H54 (cell line): ENCODE measurements at places on chromosomes 4 and X.

DNA sequence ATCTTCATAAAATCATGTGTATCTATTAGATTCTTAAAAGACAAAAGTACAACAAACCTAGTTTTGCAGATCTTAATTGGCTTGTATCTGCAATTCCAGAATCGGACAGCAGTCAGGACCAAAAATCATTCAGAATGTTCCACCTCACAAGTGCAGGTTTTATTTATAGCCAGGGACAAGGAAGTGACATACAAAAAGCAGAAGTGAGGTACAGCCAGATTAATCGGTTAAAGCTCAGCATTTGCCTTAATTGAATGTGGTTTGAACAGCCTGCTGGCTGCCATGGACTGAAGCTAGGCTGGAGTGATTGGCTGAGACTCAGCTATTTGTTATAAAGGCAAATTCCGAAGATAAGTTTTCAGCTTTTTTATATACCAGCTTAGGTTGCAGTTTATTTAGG is 932.6 kb downstream of the C4orf33 start:
- no peak for DNase-seq

DNA sequence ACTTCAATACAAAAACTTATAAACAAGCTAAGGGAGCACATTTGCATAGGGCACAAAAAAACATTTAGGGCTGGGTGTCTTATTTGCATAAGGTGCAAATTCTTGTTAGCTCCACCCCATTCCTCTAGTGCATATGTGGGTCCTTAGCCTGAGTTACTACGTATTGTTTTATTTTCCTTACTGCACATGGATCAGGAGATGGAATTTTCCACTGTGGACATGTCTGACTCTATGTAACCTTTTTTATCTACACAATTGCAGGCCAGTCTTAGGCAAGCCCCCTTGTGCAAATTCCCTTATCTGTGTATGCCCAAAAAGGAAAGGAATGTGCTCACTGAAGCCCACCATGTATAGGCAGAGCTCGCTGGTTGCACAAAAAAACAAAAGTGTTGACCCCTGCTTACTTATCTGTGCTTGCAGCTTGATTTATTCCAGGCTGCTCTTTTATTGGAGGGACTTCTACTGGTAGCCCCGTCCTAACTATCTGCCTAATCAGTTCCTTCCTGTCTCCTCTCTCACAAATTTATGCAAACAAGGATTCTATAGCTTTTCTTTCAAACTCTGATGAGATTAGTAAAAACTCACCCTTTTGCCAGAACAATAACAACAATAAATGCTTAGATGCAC is 359.0 kb upstream of the MAGEB16 start:
- no peak for DNase-seq

- DNase-seq, result no peak
These were observed 18.1 kb upstream of the ZXDB start for GRCh38 chrX:57573754-57574153.

GRCh38 chr4:171714791-171715454 is 98.3 kb upstream of the GALNTL6 start:
- DNase-seq, result no peak

- no peak for DNase-seq
These were observed 42.2 kb downstream of the PARM1 start for GRCh38 chr4:74975082-74975481.

DNA sequence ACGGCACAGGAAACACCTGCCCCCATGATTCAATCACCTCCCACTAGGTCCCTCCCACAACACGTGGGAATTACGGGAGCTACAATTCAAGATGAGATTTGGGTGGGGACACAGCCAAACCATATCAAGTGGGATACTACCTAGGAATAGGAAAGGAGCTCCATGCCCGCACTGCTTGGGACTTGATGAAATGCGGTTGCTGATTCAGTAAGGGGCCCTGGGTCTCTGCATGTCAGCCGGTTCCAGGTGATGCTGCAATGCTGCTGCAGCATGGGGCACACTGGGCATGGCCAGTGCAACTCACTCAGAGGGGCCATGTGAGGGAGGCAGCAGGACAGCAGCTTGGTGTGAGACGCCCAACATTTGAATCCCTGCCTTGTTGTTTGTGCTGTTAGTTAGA is 34.0 kb upstream of the MSX1 start:
- no peak for DNase-seq

DNA sequence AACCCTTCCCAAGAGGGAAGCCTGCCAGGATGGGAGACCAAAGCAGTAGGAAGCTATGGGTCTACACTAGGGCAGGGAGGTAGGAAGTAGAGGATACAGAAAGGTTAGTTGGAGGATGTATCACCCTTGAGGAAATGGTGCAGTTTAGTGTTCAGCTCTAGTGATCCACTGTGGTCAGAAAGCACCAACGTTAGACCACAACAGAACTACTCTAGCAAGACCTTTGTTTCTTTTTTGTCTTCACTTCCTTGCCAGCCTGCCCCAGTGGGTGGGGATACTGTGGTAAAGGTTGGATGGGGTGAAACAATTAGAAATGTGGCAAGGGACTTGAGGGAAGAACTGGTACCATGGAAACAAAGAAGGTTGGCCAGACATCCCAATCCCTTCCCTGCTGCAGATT is 83.3 kb downstream of the DDIT4L start:
- no peak for DNase-seq

DNA sequence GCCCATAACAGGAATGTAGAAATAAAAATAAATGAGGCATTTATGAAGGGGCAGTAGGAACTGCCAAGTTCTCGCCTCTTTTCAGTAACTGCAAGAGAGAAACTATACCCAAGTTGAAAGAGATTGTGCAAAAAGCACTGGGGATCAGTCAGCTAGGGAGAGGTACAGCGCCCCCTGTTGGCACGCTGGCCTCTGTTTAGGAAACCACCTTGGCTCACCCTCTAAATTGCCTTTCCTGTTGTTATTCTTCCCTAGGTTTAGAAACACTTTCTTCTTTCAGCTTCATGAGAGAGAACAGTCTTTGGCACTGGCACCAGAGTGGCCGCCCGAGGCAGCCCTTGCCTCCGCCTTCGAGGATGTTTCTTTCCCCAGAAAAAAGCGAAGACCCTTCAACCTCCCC is 348.5 kb downstream of the MID1IP1 start:
- DNase-seq, result peak; percentile 9

DNA sequence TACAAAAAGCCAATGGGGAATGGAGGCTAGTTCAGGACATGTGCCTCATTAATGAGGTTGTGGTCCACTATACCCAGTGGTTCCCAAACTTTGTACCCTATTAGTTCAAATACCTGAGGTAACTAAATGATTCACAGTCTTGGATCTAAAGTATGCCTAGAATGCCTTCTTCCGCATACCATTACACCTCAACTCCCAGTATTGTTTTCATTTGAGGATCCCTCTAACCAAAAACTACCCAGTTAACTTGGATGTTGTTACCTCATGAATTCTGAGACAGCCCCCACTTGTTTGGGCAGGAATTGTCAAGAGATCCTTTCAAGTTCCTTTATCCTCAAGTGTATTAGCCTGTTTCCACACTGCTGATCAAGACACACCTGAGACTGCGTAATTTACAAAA is 439.2 kb downstream of the PCDH10 start:
- DNase-seq, result no peak
